ENCODE measurements at places on chromosomes 3 and 15.
A peak's percentile ranks its signal among the peaks of the same experiment; 100 is the strongest.

DNA sequence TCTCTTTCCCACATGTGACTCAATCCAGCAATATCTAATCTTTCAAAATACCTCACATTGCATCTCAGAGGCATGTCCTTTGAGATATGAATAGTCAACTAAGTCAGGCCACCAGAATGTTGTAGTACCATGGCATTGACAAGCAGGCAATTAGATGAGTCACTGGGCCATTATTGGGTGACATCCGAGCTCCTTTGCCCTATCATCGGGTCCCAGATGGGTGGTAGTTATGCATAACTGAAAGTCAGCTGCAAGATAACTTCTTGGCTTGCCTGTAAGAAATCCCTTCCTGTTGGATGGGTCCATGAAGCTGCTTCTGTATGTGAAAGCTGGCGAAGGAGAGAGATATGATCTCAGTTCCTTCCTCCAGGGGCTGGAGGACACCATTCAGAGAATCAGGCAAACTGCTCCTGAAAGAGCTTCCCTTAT lies 32.8 kb downstream of the ARRDC4 start:
- no peak for DNase-seq

DNA sequence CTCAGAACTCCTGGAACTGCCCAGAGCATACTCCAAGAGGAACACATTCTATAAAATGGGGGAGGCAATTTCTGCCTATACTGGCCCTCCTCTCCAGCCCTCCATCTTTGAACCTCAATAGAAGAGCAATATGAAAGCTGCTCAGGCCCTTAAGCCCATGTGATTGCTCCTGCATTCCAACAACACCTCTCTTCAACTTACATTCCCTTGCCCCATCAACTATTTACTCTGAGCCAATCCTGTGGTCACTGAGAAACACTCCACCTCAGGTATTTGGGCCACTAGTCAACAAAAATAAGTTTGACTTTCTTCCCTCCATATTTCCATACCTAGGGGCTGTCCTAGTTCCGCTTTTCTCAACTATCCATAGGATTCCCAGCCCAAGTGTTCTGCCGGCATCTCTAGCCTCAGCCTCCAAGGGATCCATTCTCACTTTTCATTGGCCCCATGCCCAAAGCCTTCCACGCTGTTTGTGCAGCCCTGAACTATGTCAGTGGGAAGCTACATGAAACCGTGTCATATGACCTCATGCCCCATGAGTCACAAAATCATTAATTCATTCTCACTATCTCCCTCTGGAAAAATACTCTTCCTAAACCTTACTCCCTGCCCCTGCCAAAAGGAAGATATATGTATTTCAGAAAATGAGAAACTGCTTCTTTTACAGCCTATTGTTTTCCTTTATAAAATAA lies 61.6 kb downstream of the GJD2 start:
- DNase-seq = no peak

DNA sequence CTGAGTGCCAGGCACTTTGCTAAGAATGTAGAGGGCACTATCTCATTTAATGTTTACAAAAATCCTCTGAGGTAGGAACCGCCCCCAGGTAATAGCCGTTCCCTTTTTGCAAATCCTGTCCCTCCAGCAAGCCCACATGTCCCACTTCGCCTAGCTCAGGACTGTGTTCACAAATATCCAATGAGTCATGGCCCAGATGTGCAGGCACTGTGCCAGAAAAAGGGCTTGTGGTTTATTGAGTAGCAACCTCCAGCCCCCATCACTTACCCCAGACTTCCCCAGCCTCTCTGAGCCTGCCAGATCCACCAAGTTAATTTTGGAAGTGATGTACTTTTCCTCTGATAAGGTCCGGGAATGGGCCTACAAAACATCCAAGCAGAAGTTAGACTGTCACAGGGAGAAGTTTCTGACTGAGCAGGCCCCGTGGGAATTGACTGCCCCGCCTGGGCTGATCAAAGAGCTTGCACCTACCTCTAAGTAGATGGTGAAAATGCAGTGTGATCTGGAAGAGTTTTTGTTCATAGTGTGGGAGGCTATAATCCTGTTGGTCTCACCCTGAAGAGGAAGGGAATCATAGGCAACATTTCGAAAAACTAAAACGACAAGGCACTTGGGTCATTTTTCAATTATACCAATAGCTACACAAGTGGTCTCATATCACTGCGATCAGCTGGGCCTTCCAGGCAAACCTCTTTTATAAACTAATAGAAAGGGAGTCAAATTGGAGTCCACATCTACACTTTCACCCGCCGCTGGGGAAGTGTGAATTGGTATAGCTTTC lies 15.7 kb downstream of the KIF9 start:
- peak; percentile 79 for DNase-seq

DNA sequence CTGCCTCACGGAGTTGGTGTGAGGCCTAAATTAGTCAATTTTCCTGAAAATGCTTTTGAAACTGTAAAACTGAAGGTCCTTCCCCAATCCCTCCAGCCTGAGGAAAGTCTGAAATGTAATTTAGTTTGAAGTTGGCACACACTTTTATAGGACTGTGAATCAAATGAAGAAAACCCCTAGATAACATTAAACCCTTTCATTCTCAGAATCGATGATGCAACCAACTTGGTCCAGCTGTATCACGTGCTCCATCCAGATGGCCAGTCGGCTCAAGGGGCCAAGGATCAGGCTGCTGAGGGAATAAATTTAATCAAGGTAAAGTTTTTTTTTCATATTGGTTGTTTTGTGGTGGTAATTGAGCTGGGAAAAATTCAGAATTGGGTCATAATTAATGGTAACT lies 11.7 kb downstream of the MRPS22 start:
- DNase-seq = no peak

GRCh38 chr15:101000271-101000681 lies 81.1 kb downstream of the LRRK1 start:
- DNase-seq = no peak

- DNase-seq = no peak
Observed at GRCh38 chr15:73023071-73023470, 29.2 kb upstream of the NEO1 start.

DNA sequence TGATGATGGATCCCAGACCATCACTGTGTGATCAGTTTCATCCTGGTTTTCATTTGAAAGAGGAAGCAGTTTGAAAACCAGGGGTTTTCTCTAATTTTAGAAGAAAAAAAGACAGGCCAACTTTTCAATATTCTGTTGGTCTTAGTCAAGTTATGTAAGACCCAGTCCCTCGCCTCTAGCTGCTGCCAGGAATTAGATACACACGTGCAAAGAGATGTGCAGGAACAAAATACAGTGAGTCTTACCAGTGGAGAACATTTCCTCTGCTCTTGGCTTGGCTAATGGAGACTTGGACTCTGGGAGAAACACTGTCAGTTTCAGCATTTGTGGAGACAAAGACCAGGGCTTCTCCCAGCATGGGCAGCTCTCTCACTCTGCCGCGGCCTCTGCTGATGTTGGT lies 214.9 kb upstream of the C2CD4B start:
- DNase-seq = no peak

DNA sequence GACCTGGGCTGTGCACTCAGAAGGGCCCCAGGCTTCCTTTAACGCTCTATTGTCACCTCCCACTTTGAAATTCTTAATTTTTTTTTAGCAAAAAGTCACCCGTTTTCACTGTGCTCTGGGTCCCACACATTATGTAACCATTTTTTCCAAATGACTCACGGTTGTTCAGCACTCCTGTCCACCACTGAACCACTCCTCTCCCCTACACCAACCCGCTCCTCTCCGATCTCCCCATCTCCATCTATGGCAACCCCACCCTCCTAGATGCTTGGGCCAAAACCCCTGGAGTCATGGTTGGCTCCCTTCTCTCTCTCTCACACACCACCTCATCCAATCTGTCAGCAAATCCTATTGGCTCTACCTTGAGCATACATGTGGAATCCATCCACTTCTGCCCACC lies 41.2 kb upstream of the LINGO1 start:
- DNase-seq = no peak

GRCh38 chr3:134357261-134357913 lies 16.9 kb downstream of the AMOTL2 start:
- DNase-seq = no peak

DNA sequence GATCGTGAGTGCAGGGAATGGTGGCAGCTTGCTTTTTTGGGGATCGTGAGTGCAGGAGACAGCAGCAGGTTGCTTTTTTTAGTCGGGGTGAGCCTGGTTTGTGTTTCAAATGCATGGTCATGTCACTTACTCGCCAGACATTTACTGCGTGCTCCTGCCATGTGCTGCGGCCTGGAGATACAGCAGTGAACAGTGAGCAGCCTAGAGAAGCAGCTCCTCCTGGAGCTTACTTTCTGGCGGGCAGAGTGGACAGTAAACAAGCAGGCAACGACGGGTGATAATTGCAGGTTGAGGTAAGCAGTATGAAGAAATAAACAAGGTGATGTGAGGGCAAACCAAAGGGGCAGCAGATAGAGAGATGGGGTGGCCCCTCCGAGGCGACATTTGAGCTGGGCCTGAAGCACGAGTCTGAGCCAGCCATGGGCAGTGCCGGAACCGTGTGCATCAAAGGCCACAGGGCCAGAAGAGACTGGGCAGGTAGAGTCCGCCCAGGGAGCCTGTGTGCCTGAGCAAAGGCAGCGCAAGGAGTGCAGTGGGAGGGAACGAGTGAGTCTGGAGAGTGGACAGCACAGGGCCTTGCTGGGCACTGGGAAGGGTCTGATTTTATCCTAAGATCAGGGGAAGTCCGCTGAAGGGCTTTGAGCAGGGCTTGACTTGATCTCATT lies 57.3 kb upstream of the RASA2 start:
- no peak for DNase-seq

GRCh38 chr3:64728994-64729393 lies 41.2 kb upstream of the ADAMTS9 start:
- DNase-seq = no peak

- DNase-seq = no peak
Observed at GRCh38 chr15:67922106-67922675, 82.3 kb upstream of the RNU6-1 start.

- no peak for DNase-seq
Observed at GRCh38 chr3:142958707-142959106, 4.8 kb downstream of the PAQR9 start.

GRCh38 chr3:32843510-32844321 lies 25.9 kb downstream of the TRIM71 start:
- no peak for DNase-seq

DNA sequence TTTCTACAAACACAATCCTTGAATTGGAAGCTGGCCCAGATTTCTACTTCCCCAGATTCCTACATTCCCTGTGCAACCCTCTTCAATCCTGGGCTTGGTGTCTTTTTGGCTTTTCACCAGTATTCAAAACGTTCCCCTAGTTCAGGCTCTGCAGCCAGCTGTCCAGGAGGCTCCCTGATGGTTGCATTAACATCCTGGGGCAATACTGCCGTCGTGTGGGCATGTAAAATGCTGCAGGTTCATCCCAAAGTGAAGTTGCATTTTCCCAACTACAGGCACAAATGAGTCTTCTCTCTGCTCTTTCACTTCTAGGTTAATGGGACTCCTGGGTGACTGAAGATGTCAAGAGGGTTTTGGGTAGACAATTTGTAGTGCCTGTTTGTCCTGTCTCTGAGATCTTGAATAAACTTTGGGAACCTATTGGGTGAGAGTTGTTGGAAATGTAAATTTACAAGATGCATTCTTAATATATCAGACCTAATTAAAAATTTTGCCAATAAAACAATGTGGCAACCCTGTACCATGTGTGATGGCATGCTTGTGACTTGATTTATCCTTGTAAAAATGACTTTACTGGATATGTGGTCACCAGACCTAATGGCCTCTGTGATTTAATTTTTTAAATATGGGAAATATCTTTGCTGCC lies 28.6 kb downstream of the SOX14 start:
- no peak for DNase-seq

GRCh38 chr3:139564294-139564861 lies 24.8 kb upstream of the RBP1 start:
- DNase-seq = no peak

GRCh38 chr3:175713268-175713667 lies 854.1 kb downstream of the NAALADL2 start:
- no peak for DNase-seq

DNA sequence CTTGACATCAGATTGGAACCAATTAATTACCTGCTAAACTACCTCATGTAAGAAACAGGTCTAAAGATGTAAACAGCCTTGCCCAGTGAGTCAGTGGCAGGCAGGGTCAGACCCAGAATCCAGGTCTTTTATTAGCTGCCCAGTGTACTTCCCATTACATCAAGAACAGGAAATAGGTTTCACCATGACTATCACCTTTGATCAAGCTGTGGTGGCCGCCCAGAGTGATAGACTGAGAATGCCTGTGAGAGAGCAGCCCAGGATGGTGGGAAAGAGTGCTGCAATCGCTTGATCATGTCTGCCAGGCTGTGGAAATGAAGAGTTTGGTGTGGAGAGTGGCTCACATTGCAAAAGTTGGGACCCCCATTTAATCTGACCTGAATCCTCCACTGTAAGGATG lies 61.3 kb upstream of the PIAS1 start:
- no peak for DNase-seq

GRCh38 chr3:9916734-9917680 lies at the start of gene IL17RC:
IL17RC (plus strand) TSS chr3:9917098; CDS start chr3:9917316, 218 bp downstream.
- DNase-seq = peak; percentile 89

GRCh38 chr3:87236093-87236492 lies 9.0 kb downstream of the CHMP2B start:
- DNase-seq = no peak

DNA sequence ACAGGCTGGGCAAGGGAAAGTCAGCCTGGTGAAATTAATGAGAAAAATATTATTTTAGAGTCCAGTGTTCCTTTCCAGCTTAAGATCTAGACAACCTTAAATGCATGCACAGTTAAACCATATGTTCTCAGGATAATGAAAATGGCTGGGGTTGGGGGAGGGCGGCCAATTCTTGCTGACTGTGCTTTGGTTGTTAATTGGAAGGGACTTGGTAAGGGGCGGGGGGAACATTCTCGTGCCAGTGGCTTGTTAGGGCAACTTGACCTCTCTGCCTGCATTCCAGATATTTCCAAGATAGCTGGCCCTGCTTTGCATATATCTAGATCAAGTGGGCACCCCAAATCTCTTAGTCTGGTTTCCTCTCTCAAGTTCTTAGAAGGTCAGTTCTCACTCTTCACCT lies 112.5 kb downstream of the TOP2B start:
- no peak for DNase-seq

DNA sequence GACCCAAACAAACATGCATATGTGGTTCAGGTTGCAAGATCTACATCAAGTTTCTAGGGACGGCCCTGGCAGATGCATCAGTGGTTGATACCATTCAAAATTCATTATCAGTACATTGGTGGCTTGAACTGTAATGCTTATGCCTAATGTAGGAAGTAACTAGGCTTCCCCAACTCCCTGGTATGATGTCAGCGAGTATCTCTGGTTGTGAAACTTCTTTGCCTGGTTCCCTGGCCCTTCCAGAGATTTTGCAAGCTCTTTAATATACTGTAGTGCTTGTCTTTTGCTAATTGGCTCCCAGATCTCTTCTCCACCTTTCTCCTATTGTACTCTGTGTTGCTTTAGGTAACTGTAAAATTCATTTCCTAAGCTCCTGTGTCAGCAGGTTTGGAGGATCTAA lies 114.8 kb upstream of the RARB start:
- no peak for DNase-seq

DNA sequence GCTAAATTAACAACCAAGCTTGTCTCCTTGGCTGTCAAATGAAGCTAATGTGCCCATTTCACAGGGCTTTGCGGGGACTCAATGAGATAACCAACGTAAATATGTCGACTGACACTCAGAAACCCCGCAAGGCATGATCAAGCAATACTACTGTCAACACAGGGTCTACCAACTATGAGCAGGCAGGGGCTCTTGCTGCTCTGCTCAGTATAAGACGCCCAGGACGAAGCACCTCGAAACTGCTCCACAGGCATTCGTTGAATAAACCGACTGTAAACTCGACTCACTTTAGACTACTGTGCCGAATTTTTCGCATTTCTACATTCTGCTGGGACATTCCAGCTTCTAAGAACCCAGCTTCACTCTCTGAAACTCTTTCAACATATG lies 55.0 kb downstream of the FEZF2 start:
- no peak for DNase-seq

- peak; percentile 71 for DNase-seq
Observed at GRCh38 chr15:89740137-89740536, 10.9 kb downstream of the MESP1 start.
